ENCODE measurements at places on chromosomes 7 and 10.
A peak's percentile ranks its signal among the peaks of the same experiment; 100 is the strongest.

DNA sequence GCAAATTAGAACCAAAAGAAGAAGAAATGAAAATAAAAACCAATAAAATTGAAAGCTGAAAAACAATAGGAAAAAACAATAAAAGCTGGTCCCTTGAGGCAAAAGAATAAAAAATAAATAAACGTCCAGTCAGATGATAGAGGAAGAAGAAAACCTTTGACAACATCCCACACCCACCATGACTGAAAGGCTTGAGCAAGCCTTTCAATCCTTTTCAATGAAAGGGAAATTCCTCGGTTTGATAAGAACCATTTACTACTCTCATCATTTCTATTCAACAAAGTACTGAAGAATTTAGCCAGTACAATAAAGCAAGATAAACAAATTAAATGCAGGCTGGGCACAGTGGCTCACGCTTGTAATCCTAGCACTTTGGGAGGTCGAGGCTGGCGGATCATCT lies 3.8 kb downstream of the SLC25A40 start:
- no peak for DNase-seq

GRCh38 chr7:154892459-154892858 lies 110.5 kb downstream of the PAXIP1 start:
- DNase-seq: no peak

DNA sequence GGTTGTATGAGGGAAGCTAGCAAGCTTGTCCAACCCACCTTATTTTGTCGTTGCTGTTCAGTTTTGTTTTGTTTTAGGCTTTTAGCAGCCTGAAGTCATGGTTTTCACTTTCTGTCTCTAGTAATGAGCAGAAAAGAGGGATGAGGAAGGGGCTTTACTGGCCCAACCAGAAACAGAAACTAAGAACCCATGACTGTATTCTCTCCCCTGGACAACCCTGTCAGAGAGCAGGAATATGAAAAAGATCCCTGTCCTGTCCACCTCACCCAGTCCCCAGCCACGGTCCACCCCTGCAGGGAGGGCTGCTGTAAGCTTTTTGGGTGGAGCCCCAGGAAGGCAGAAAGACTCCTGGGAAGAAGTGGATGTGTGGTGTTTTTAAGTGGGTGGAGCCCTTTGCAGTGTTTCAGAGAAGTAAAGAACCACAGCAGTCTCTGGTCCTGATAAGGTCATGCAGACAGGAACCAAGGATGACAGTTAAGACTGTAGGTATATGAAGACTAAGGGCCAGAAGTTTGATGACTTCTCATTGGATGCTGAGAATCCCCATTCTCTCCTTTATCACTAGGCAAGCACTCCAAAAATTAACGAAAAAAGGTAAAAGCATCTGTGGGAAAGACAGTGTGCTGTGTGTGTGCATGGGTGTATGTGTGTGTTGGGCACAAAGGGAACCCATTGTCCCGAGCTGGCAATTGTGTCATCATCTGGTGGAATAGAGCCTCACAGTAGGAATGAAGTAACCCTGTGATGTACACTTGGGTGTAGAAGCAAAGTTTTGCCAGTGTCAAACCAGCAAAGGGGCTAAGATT lies 13.8 kb downstream of the MRPL32 start:
- no peak for DNase-seq

DNA sequence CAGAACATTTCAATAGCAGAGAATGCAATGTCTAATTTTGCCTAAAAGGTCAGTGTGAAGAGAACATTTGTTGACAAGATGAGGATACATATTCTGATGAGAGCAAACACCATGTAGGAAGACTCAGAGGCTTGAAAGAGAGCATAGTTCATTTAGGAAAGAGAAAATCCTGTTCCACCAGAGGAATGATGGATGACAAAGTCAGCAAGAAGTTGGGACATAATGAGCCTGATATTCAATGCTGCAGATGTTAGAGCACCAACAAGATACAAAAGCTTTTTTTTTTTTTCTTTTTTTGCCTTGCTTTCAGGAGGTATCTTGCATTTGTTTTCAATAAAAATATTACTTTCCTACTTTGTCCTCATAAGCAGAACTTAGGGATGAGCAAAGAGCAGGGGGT lies 952.0 kb upstream of the C7orf33 start:
- DNase-seq: no peak

- DNase-seq: no peak
Measured at GRCh38 chr10:130994191-130994590, 317.3 kb downstream of the TCERG1L start.

- DNase-seq: no peak
Measured at GRCh38 chr10:81036257-81036656, 498.6 kb downstream of the SH2D4B start.

GRCh38 chr7:75849573-75849972 lies 29.3 kb upstream of the RHBDD2 start:
- no peak for DNase-seq

GRCh38 chr7:142855114-142855743 lies 353 bp downstream of the EPHB6 start:
- no peak for DNase-seq

DNA sequence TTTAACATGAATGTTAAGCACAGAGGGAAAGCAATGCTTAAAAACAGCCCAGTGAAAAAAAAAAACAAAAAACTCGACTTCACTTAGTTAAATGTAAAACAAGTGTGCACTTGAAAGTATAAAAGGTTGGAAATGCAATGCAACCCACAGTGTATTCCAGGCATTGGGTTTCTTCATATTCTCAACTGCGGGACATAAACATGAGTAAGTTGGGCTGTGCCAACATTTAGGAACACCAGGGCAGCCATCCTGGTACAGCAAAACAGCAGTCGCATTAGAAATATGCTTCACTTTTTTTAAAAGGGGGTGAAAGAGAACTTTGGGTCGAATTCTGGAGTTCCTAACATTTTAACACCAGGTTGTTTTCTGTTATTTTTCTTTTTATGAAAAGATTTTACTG lies 937 bp downstream of the STEAP1 start:
- DNase-seq: no peak

DNA sequence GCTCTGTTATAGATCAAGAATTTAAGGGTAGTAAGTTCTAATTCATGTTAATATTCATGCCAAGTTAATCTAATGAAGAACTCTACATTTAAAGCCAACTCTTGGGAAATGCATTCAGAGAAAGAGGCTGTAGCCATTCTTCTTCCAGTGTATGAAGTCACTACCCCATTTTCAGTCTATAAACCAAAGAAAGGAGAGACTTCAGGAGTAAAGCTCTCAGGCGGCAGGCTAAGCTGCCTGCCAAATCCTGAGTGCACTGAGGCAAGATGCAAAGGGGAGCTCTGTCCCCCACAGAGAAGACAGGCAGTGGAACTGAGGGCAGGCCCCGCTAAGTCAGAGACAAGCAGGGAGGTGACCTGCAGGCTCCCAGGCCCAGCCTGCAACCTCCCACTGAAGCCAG lies 41.5 kb downstream of the SLIT1 start:
- no peak for DNase-seq

DNA sequence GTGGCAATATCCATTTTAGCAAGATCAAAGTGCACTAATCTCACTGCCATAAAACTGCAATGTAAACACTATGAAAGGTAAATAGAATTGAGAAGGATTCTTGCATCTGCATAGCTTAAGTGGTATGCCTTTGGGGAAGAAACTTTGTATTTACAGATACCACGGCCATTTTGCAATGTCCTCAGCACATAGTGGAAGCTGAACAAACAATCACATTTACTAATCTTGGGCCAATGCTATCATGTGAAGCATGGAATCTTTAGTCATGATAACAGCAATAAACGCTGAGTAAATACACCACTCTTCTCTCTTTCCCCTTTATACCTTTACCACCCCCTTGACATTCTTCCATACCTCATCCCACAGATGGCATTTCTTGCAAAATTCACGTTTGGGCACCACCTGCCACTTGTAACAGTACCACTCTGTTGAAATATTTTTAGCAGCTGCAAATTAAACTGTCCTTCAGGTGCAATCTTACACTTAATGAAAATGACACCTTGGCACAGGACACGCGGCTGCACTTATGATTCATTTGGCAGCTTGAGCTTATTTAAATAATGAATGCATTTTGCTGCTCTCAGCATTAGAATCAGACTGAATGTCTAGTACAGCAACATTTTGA lies 171.8 kb downstream of the SEMA3A start:
- no peak for DNase-seq

DNA sequence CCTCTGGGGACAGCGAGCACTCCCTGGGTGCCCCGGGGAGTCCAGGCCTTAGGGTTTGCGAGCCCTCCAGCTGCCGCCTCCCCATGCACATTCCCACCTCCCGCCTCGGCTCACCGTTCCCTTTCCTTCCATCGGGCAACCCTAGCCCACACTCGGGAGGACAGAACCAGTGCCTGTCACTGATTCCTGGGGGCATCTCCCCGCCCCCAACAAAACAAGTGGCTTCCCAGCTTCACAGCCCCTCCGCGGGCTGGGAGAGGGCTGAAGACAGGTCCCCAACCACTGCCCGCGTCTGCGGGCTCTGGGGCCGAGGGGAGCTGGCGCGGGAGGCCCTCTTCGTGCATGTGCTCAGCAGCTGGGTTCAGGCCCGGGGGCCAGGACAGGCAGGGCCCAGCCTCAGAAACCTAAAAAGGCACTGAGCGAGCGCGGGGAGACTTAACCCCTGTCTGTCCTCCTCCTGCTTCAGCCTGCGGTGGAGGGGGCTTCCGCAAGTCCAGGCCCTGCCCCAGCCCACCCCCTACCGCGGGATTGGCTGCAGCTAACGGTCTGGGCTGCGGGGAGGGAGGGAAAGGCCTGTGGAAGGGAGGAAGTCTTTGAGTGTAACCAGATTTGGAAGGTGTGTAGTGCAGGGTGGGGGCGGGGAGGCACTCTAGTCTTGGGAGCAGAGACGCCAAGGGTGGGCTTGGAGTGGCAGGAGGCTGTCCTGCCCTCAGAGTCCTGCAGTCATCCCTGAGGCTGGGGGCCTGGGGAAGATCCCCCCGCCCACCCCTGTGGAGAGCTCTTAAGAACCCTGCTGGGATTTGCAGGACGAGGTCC lies 1.2 kb downstream of the FLNC start:
- no peak for DNase-seq

- DNase-seq: no peak
Measured at GRCh38 chr10:79335094-79335469, 12.2 kb upstream of the PPIF start.

GRCh38 chr7:155710530-155710929 lies 66.1 kb downstream of the RBM33 start:
- no peak for DNase-seq

DNA sequence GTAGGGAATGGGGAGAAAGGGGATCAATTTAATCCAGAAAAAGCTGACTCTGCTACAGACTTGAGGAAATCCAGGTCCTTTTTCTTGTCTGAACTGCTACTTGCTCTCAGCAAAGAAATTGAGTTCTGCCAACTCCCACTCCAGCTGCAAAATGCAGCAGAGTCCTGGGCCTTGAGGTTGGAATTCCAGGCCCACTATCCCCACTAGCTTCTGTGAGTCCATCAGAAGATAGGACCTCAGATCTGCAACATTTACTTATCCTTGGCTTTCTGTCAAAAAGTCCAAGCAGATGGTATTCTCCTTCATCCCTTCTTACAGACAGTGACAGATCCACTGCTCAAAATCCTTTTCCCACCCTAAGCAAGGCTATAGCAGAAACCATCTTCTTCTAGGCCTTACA lies 219.2 kb downstream of the ARHGAP12 start:
- no peak for DNase-seq

- DNase-seq: no peak
Measured at GRCh38 chr7:7848892-7849291, 119.7 kb upstream of the GLCCI1 start.

DNA sequence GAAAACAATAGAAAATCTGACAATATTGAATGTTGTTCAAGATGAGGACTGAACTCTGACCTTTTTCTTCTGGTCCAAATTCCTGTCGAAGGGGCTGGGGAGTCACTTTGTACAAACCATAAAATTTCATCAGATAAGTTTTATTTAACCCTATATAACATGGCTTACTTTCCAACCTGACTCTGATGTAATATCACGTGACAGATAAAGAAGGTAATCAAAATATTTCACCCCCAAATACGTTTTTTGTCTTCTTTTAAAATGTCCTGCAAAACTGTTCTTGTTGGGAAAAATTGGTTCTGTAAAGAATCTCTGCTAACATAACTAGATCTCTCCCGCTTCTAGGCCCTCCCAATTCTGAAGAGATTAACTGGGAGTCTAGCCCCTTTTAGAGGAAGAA lies 90.9 kb upstream of the MDFIC start:
- no peak for DNase-seq

GRCh38 chr10:33193057-33193700 lies 141.3 kb downstream of the NRP1 start:
- peak; percentile 60 for DNase-seq

GRCh38 chr7:149496642-149497391 lies 792 bp downstream of the ZNF746 start:
- peak; percentile 47 for DNase-seq

DNA sequence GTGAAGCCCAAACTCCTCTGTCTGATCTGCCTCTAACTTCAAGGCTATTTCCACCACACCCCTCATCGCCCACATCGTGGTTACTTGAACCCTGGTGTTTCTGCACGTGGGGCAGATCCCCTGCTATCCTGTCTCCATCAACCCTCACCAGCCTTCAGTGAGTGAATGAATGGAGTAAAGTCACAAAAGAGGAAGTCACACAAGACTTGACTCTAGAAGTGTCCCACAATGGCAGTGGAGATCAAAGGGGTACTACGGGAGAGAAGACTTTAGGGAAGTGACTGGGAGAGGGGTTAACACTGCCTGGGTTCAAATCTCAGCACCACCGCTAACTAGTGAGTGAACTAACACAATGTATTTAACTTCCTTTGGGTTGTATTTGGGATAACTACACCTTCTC lies 85.9 kb downstream of the COBL start:
- DNase-seq: no peak

DNA sequence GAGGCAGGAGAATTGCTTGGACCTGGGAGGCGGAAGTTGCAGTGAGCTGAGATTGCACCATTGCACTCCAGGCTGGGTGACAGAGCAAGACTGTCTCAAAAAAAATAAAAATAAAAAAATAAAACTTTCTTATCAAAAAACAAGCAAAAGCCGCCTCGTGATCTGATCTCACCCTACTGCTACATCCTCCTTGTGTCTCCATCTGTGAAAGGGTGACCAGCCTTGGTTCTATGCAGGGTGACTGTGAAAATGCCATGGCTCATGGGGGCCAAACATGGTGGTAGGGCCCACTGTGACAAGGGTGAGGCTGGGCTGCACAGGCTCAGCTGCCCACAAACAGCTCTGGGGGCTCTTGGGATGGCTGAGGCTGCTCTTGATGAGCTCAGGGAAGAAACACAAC lies 968 bp upstream of the OPN4 start:
- DNase-seq: no peak

DNA sequence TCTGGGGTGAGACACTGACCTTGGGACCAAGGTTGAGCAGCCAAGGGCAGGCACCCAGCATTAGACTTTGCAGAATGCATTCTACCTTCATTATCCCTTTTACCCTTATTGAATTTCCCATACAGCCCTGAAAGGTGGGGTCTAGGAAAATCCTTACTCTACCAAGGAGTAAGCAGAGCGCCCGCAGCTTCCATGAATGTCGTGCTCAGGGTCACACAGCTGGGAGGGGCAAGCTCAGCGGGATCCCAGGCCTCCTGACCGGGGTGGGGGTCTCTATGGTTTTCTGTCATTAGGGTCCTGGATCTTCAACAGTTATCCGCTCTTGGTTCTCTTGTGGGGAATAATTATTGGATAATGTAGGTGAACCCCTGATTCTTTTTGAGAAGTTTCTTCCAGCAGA lies 30.7 kb upstream of the BTBD16 start:
- no peak for DNase-seq

GRCh38 chr7:42429339-42429738 lies 192.3 kb upstream of the GLI3 start:
- no peak for DNase-seq
